ENCODE measurements at places on chromosomes 5 and 9.

DNA sequence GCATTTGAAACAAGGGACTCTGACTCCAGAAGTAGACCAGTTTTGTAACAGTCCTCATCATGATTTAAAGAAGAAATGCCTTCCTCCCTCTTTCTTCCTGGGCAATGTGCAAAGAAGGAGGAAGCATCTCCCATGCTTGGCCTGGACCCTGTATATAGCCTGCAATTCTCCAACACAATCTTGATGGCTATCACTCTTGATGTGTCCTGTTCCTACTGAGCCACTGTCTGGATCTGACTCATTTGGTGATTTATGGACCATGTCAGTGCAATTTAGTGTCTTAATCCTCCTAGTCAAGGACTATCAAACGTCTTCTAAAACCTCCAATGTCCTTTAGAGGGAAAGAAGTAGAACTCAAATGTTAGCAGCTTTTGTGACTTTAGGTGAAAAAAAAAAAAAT, 697.3 kb downstream of the TLR4 start:
- no peak for DNase-seq

DNA sequence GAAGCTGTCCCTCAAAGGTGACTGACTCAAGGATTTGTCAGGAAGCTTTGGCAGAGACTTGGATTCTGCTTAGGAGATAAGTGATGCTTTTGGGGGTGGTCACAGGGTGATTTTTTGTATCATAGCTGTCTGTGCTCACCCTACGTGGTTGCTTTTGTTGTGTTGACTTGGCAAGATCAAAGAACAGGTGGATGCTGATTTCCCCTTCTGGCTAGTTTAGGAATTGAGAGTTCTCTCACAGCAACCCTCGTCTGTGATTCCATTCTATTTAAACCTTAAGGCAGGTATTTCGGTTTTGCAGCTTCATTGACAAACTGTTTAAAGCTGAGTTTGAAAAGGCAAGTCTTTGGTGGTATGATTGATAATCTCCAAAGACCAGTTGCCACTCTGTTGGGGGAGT, 27.2 kb downstream of the ARHGAP26 start:
- DNase-seq: no peak

DNA sequence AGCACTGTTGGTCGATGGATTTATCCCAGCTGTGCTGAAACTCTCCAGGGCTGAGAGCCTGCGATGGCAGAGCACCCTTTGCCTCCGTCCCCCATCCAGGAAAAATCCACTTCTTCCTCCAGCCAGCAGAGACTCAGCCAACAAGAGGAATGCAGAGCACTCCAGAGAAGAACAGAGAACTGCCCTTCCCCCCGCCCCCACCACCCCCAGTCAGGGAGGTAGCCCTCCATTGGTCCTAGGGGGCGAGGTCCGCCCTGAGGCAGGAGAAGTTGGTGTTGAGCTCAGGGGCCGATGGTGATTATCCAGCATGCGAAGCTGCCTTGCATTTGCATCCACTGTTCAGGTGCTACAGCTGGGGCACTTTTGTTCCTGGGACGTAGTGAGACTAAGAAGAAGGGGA, 9.0 kb downstream of the TLX3 start:
- no peak for DNase-seq

DNA sequence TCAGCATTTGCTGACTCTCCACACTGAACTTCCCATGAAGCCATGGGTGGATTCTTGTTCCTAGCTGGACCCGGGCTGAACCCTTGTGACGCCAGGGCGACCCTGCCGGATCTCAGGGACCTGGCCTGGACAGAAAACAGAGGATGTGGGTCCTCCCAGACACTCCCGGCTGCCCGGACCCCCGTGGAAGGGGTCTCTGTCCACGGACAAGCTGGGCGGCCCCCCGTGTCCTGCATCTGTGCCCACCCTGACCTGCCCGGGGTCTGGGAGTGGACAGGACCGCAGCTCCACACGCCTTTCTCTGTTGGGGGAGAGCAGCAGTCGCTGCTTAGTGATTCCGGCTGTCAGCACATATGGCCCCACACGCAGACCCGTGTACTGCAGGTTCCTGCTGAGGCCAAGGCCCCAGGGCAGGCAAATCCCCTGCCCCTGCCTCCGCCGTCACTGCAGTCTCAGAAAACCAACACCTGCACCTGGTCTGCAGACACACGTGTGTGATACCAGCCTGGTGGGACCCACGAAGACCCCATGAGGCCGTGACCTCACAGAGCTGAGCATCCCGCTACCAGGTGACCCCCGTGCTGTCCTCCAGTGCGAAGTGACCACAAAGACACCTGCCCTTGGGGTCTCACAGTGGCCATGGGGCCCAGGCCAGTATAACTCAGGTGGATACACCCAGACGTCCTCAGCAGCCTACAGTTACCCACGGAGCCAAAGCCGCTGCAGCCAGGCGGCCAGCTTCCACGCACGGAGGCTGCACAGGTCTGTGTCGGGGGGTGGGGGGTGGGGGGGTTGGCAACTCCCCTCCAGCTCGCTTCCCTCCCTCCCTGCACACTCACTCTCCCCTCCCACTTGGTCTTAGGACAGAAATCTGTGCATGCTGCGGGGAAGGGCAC, 50.6 kb downstream of the NKD2 start:
- no peak for DNase-seq

DNA sequence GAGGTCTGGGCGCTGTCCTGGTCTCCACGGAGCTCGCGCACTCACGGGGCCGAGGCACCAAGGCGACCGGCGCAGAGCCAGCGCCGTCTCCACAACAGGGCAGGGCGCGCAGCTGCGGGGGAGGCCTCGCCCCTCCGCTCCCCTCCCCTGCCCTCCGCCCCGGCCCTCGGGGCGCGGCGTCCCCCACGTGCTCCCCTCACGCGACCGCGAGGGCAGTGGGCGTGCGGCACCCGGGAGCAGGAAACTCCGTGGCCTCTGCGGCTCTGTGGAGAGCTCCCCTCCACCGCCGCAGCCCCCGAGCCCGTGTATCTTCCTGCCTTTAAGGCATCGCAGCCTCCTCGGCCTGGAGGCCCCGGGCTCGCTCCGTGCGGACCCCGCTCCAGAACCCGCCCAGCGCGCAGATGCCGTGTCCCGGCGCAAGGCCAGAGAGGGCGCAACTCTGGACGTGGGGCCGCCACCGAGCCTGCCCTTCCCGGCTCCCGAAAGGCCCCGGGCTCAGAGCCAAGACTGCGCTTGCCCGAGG, 708 bp upstream of the TUBB4B start:
- DNase-seq: peak; percentile 33

- no peak for DNase-seq
These were observed 105.0 kb downstream of the FBXO38 start for GRCh38 chr5:148488757-148489156.

GRCh38 chr5:60206234-60206633, 312.7 kb upstream of the PDE4D start:
- no peak for DNase-seq

DNA sequence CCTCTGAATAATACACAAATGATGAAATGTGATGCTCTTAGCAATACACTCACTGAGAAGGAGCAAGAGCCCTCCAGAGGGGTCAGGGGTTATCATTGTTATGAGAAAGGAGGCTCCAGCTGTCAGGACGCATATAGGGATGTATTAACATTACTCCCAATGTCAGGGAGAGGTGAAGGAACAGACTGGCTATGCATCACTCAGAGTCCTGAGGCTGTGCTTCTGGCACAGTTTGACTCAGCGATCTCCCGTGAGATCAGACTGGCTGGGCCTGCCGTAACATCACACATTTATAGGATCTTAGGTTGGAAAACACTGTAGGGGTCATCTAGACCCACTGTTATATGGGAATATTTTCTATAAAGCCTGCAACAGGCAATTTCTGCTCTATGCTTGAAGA, 226.5 kb upstream of the GLRA1 start:
- DNase-seq: no peak

GRCh38 chr9:113795811-113796392, 80.2 kb upstream of the ZNF618 start:
- no peak for DNase-seq

DNA sequence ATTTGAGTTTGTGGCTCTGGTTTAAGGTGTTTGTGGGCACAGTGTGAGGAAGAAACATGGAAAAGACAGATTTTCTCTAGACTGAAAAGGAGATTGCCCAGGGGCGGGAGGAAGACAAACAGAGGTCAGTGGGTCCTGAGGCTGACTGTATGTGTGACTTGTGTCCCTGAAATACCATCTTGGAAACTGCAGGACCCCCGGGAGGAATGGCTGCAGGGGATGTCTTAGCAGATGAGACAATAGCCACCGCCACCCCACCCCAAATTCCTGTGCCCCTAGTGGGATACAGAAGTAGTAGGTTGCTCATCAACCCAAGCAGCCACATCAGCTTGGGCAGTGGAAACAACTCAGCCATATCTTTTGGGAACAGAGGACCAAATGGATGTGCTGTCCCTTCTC, 1.7 kb upstream of the PSAT1 start:
- no peak for DNase-seq

GRCh38 chr5:7250004-7250403, 145.9 kb upstream of the ADCY2 start:
- no peak for DNase-seq

DNA sequence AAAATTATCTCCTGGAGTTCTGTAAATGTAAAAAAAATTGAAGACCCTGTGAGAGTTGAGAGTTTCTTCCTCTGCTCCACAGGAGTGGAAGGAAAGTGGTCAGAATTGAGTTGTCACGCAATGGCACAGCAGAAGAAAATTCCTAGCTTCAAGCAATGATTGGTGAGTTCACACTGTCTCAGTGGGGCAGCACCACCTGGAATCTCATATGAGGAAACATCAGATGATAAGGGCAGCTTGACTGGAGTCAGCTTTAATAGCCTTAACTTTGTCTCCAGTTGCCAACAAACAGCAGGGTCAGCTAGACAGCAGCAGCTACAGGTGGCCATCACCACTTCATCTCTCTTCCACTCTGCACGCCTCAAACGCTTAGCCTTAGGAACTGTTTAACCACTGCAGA, 211.1 kb downstream of the EFNA5 start:
- no peak for DNase-seq

- no peak for DNase-seq
These were observed 61.0 kb upstream of the BASP1 start for GRCh38 chr5:17156463-17156862.

GRCh38 chr9:112316258-112316943, 17.0 kb downstream of the PTBP3 start:
- DNase-seq: no peak

DNA sequence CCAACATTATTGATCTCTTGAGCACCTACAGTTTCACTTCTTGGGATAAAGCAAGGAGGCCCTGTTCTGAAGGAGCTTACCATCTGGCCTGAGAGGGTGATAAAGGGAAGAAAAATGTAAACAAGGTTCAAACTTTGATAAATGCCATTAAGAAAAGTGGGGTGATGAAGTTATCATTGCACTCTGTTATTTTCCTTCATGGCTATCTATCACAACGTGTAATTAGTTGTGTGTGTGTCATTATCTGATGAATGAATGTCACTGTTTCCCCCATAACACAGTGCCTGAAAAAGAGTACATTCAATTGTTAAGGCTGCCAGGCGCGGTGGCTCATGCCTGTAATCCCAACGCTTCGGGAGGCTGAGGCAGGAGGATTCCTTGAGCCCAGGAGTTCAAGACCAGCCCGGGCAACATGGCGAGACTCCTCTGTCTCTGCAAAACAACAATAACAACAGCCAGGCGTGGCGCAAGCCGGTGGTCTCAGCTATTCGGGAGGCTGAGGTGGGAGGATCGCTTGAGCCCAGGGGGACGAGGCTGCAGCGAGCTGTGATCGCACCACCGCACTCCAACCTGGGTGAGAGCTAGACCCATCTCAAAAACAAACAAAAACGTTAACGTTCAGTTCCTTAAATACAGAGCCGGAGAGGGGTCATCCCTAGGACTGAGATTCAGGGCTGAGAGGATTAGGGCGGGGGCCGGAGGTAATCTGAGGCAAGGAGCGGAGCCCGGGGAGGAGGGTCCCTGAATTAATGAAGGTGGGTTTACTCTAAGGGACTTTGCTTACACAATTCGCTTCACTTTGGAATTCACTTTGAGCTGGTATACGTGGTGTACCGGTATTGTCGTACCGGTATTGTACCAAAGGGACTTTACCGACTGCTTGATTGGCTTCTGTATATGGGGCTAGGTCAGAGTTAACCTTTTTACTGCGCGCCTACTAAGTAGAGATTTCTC, 917 bp downstream of the NHP2 start:
- DNase-seq: no peak

- no peak for DNase-seq
These were observed 502.5 kb upstream of the SEMA6A start for GRCh38 chr5:117077142-117077541.

- DNase-seq: no peak
These were observed 37.8 kb downstream of the GRAMD2B start for GRCh38 chr5:126460977-126461376.

- DNase-seq: no peak
These were observed 4.8 kb downstream of the PRSS3 start for GRCh38 chr9:33799928-33800704.

DNA sequence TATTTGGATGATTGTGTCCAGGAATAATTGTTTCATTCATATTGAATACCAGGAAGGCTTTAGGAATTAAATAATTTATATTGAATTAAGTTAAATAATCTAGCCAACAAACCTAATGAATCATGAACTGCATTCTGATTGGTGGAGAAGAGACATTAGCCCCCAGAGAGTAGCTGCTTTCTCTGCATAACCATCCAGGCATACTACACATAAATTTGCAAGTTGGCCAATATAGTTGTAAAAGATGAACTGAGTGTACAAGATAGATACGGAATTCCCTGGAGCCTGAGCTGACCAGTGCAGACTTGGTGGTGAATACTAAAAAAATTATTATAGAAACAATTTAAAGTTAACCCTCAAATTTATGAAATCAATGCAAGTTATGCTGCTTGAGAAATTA, 311.8 kb upstream of the KIF2A start:
- no peak for DNase-seq

DNA sequence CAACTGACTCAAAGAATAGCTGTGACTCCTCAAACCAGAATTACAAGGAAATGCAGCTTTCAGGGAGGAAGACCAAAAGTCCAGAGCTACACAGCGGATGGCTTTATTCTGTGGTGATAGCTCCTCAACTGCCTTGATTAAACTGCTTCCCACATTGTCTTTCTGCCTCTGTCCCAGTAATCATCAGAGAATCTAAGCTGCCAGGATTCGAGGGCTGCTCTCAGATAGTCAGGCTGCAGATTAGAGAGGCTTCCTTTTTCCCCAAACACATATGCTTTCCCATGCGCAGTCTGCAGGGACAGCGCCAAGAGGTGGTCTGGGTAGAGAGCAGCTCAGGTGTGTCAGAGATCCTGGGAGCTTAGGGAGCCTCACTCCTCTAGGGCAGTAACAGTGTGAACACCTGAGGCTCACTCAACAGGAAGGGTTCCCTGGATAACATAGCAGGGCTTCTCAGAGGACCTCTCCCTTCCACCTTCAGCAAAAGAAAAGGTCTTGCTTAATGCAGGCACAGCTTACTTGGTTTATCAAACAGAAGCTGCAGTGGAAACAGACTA, 439.9 kb upstream of the TLE4 start:
- DNase-seq: no peak

GRCh38 chr9:137349471-137350033, 47.5 kb upstream of the NRARP start:
- no peak for DNase-seq

- DNase-seq: no peak
These were observed 41.9 kb downstream of the BNC2 start for GRCh38 chr9:16828340-16829281.

GRCh38 chr5:119426057-119426456, 26.2 kb upstream of the HSD17B4 start:
- no peak for DNase-seq
